ENCODE measurements at places on chromosomes 4 and X.

- no peak for DNase-seq
Observed at GRCh38 chr4:115370012-115370411, 256.6 kb upstream of the NDST4 start.

GRCh38 chrX:15748841-15749240, 10.8 kb downstream of the CA5B start:
- DNase-seq = no peak

DNA sequence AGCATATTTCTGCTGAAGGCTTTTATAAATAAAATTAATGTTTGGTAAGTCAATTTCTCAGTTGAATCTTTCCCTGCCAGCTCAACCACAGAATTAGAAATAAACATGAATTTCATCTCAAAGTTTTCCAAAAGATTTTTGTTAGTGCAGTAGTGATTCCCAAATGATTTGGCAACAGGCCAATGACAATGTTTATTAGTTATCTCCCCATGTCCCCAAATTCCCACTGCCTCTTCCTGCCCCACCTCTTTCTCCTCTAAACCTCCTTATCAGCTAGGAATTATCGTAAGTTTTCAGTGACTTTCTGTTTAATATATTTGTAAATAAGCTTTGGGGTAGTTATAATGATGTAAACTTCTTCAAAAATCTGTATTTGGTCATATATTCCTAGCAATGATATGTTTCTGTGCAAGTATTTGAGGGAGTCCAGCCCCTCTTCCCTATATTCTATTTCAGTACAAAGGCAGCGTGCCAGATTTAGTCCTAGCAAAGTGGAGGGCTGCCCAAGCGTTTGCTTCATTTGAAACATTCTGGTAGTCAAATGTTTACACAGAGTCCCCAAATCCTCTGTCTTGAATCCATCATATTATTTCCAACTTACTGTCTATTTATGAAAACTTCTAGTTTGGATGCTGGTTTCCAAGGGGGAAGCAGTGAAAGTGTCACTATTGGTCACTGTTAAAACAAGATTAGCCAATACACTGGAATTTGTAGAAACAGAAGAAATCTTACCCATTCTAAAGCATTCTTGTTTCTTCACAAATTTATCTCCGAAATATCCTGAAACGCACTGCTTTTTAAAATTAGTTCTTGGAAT, 33.7 kb upstream of the ANKRD50 start:
- DNase-seq = no peak

- DNase-seq = no peak
Observed at GRCh38 chr4:112083587-112084347, 61.5 kb upstream of the FAM241A start.

- DNase-seq = no peak
Observed at GRCh38 chr4:123390846-123391456, 5.6 kb upstream of the SPRY1 start.

- no peak for DNase-seq
Observed at GRCh38 chr4:145797278-145797677, 117.3 kb downstream of the C4orf51 start.

DNA sequence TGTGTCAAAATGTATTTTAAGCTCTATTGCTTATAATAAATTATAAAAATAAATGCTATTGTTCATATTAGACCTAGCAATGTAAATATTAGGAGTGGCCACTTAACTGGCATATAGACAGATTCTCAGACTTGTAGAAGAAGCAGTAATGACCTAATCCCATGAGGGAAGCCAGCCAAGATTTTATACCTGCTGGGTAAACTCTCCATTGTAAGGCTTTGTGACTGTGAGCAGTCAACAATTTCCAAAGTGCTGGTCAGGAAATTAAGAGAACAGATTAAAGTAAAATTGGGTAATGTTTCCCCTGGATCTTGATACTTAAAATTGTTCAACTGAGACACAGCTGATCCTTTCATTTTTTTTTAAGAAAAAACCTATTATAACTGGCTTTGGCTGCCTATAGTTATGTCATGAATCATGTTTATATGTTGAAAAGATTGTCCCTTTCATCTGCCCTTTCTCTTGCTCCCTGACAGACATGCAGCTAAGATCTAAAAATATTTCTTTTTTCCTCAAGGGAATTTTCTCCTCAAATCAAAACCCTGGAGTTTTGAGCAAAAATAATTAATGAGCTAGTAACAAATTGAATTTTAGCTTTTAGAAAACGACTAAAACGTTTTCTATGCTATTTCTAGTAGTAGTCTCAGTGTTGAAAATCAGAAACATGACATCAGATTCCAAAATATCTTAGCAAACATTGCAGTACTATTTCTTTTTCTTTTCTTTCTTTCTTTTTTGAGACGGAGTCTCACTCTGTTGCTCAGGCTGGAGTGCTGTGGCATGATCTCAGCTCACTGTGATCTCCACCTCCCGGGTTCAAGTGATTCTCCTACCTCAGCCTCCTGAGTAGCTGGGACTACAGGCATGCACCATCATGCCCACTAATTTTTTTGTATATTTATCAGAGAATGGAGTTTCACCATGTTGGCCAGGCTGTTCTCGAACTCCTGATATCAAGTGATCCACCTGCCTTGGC, 77.9 kb downstream of the ADGRL3 start:
- DNase-seq = no peak

All from anterior cingulate cortex (tissue), 58 donors.